ENCODE measurements at places on chromosomes 1 and 21.

GRCh38 chr1:157085421-157085820 is 14.2 kb downstream of the ETV3L start:
- no peak for DNase-seq

DNA sequence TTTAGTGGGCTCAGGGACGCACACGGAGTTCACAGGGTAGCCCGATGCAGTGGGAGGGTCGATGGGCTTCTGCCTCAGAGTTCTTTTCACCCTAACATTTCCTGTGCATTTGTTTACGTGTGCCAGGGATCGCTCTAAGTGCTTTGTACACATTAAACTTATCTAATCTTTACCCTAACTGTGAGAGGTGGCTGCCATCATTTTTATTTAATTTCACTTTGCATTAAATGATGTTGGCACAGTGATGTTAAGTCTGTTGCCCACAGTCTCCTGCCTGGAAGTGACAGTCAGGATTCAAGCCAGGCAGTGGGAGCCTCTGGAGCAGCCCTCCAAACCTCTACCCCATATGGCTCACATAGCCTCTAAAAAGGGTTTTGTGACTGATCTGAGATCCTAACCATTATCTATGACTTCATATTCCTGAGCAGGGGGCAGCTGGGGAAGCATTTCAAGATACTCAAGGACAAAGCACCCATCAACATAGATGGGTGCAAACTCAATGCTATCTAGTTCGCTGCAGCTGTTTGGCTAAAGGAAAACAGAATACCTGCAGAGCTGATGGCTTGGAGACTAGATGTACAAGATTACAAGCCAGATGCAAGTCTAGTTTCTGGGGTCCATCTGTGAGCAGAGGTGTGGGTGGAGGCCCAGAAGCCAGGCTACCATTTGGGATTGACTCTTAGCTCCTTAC is 303.8 kb downstream of the DISC1 start:
- DNase-seq = no peak

DNA sequence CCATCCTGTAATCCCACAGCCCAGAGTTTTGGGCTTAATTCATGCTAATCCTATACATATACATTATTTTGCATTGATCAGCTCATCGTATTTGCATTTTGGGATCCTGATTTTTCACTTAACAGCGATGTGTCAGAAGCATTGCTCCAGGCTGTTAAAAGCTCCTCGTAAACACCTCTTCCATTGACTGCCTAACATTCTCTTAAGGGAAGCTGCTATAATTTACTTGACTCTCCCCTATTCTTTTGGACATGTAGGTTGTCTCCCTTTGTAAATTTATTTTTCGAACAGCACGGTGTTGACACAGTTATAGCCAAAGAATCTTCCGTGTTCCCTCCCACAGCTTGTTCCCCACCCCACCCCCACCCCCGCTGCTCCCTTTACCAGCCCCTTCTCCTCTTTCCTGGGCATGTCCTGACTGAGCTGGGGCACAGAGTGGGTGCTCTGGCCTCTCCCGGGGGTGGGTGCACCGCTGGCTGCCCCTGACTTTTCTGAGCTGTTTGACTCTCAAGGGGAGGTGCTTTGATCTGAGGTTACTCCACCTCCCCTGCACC is 22.8 kb downstream of the LDLRAP1 start:
- DNase-seq = no peak

DNA sequence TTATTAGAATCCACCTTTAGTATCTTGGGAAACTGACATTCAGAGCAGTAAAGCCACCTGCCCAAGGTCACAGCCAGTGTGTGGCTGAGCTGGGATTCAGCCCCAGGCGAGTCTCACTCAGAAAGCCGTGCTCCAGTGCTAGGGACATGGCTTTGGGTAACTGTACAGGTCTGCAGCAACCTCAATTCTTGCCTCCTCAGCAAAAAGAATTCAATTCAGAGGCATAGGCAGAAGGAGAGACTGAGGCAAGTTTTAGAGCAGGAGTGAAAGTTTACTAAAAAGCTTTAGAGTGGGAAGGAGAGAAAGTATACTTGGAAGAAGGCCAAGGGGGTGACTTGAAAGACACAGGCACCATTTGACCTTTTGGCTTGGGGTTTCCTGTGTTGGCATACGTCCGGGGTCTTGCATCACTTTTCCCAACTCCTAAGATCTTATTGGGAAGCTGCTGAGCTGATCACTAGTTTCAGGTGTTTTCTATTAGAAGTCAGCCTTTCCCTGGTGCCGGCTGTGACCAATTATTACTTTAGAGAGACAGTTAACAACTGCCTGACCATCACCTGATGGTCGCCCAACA is 529.3 kb downstream of the MATN1 start:
- no peak for DNase-seq
